ENCODE measurements at places on chromosomes 12 and 14. TPM values are rescaled to one million over a fixed set of nuclear protein-coding genes. Genes with fewer than 3 reads are reported as not detected.

DNA sequence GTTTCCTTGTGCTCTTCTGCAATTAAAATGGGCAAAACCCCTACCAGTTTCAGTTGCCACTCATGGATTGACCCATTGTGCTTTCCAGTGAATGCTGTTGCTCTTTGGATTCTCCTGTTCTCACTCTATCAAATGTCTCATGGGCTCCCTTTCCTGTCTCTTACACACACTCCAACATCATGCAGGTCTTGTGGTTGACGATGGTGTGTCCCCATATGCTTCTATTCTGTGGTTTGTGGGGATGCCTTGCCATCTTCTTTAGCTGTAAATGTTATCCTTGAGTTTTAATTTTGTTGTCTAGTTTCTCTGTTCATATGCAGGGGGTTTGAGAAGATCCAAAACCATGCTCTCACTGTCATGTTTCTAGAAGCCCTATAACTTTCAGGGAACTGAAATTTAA, 31.9 kb upstream of the FBXO34 start:
- no peak for DNase-seq

- no peak for DNase-seq
Observed at GRCh38 chr14:20468764-20469241, 403 bp upstream of the PNP start.

ITGA5 gene
- total RNA-seq = 99.4 TPM

ENDOU gene
- total RNA-seq = 1.0 TPM
